T1000 (cell line): ENCODE measurements at places on chromosomes 6 and 20.

GRCh38 chr6:107237992-107238660 is 122.8 kb upstream of the BEND3 start:
- no peak for DNase-seq

- DNase-seq = no peak
Observed at GRCh38 chr6:155867682-155868081, 412.0 kb upstream of the NOX3 start.

GRCh38 chr6:150058231-150058792 is 10.6 kb downstream of the ULBP3 start:
- DNase-seq = no peak

GRCh38 chr6:130947464-130947863 is 115.6 kb downstream of the EPB41L2 start:
- no peak for DNase-seq

GRCh38 chr20:11195899-11196558 is 522.2 kb upstream of the JAG1 start:
- DNase-seq = peak; percentile 34

DNA sequence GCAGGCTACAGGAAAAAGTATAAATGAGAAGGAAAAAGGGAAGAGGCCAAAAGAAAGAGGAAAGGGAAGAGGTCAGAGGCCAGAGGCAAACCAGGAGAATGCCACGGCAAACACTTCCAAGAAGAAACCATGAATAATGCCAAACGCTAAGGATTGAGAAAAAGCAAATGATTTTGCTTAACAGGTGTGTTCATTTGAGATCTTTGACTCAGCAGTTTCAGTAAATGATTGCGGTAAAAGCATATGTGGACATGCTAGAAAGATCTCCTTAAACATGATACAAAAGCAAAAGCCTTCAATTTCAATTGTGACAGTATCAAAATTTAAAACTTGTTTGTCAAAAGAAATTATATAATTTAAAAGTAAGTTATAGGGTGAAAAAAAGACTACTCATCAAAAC is 70.6 kb downstream of the UBE3D start:
- no peak for DNase-seq

DNA sequence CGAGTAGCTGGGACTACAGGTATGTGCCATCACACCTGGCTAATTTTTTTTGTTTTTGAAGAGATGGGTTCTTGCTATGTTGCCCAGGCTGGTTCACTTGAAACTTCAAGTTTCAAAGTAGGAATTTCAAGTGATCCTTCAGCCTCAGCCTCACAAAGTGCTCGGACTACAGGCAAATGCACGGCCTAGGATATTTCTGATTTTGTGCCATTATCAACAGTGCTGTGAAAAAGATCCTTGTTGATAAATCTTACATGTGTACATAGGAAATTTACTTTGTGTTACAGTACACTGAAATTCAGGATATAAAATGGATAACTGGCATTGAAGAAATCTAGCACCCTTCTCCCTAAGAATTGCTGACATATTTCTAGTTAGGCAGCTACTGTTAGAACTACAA is 184.6 kb upstream of the PRDM1 start:
- DNase-seq = no peak

DNA sequence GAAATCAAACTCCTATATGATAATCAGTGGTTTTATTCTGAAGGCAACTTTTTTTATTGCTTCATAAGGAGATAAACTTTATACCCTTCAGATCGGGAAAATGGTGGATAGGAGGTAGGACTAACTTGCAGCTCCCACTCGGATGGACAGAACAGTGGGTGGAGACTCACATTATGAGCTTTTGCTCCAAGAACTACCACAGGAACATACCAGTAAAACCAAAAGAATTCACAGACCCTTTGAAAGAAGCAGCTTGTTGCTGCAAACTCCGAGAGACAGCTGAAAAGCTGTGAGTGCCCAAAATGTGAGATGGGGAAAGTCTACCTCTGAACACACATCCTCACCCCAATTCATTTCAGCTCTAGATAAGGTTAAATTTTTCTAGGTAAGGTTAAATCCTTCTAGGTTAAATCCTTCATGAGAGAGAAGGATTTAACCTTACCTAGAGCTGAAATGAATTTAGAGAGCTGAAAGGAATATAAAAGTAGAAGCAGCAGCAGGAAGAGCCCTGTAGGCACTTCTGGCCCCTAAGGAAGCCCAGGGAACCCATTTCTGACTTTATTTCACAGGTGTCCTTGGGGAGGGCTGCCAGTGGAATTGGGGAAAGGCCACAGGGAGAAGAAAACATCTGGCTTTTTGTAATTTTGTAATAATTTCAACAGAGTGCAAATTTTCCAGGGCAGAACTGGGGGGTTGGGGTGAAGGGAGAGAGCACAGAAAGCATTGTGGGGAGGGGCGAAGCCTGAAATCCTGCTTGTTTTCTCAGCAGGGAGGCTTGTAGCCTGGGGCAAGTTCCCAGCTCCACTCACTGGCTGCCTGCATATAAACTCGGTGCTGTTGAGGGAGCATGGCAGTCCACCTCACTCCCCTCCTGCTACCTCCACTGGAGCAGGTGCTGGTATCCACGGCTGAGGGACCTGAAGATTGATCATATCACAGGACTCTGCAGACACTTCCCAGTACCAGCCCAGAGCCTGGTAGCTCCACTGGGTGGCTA is 65.9 kb upstream of the HCRTR2 start:
- DNase-seq = no peak

DNA sequence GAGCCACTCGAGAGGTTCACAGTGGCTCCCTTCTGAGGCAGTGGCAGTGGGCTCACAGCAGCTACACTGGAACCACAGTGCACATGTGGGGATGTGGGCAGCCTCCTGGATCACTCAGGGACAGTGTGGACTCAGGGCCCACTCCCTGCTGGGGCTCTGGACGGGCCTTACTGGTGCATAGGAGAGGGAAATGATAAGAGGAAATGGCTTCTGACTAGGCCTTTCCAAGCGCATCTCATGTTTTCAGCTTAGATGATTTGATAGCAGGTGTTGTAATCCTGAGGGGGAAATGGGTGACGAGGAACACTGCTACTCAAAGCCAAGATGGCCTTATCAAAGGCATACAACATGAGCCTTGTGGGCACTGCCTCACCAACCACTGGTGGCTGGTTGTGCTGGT is 44.0 kb downstream of the PANK2 start:
- no peak for DNase-seq

DNA sequence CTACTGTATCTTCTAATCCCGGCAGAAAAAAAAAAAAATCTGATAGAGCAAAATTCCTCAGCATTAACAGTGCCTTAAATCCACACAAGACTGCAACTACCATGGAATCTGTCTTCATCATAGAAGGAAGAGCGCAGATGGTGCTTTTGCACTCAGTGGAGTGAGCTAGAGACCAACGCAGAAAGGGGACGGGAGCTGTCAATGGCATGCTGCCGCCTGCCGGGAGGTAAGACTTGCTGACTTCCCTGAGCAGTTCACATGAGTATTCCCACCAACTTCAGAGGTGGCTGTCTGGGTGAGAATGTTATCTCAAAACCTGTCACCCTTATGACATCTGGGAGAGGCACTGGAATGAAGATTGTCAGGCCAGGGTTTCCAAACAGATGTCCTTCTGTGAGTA is 35.6 kb downstream of the DZANK1 start:
- no peak for DNase-seq

- DNase-seq = no peak
Observed at GRCh38 chr6:147933224-147933623, 409.4 kb upstream of the SASH1 start.

DNA sequence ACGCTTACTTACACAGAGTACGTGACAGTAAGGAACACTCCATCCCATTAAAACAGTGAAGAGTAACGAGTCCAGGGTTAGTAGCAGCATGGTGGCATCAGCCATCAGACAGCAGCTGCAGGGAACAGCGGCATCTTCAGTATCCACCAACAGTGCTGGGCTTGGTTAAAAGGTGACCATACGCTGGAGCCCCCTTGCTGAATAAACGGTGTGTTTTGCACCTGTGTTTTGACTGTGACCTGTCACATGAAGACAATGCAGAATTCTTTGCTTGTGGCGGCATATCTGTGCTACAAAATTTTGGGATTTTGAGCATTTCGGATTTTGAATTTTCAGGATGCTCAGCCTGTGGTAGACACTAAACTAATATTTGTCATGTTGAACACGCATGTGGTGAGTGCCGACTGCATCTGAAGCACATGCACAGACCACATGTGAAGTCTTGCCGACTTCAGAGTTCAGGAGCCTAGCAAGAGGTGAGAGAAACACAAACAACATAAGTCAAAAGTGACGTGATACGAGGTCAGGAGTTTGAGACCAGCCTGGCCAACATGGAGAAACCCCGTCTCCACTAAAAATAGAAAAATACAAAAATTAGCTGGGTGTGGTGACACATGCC is 69.3 kb upstream of the FRMD1 start:
- DNase-seq = no peak

DNA sequence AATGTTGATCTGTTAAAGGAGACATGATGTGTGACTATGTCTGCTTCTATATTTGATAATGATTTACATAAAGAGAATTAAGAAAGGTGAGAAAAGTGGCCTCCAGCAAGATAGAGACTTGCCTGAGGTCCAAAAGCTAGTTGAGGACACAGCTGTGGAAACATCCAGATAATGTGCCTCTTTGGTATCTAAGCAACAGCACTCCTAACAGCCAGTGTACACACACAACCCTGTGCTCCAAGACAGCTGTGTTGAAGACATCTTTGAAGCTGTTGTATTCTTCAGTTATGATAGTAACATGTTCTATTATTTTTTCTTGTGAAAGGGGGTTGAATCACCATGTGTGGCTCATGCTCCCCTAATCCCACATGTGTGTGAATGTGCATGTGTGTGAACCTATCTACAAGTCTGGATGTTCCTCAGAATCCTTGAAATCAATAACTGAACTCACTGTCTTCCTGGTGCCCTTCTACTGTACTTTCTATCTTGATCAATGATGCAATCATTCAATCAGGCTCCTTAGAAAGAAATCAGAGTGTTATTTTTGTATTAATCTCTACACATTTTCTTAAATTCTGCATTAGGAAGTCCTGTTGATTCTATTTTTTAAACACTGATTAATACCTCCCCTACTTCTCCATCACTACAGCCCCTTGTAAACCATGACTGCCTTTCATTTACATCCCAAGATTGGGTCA is 116.7 kb upstream of the SSTR4 start:
- no peak for DNase-seq

- no peak for DNase-seq
Observed at GRCh38 chr6:121971931-121972335, 427.5 kb upstream of the HSF2 start.

DNA sequence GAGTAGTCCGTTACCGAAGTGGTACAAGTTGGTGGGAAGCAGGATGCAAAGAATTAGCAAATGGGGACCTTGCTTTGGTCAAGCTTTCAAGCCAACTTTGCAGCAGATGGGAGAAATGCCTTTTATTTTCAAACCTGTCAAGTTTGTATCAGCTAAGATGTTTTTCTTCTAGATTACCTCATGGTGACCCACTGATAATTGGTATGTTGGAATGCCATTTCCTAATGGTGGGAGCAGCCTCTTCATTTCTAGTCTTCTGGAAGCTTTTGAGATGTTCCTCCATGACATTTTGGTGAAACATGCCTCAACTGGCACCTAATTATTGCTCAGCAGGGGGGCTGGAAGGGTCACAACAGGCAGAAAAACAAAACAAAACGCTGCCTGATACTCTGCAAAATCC is 43.7 kb downstream of the ADNP start:
- DNase-seq = no peak

DNA sequence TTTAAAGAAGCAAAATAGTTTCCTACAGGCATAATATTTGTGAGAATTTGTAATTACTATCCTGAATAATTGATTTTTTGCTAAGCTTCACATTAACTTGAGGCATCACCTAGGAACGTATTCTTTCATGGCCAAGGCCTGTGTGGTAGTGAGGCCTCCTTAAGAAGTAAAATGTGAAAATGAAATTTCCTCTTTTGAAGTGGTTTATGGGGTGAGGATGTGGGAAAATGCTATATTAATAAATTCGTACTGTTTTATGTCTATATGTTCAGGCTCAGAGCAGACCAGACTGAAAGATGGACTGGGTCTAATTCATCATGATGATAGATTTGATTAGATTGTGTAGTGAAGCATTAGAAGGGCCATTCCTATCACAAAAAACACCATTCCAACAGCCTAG is 33.1 kb downstream of the MYLIP start:
- DNase-seq = no peak

DNA sequence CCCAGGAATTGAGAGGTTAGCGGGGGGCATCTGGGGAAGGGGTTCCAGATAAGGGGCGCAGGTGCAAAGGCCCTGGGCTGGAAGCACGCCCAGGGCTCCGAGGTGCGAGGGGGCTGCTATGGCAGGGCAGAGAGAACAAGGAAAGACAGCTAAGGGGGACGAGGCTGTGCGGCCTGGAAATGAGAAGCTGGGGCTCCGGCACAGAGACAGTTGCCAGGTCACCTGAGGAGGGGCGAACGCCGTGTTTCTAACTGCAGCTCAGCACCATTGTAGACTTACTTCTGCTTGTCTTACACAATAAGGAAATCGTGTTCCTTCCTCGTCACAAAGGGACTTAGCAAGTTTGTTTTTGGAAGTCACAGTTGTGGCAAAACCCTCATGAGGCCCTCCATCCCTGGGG is 68.9 kb upstream of the TBXT start:
- DNase-seq = no peak

DNA sequence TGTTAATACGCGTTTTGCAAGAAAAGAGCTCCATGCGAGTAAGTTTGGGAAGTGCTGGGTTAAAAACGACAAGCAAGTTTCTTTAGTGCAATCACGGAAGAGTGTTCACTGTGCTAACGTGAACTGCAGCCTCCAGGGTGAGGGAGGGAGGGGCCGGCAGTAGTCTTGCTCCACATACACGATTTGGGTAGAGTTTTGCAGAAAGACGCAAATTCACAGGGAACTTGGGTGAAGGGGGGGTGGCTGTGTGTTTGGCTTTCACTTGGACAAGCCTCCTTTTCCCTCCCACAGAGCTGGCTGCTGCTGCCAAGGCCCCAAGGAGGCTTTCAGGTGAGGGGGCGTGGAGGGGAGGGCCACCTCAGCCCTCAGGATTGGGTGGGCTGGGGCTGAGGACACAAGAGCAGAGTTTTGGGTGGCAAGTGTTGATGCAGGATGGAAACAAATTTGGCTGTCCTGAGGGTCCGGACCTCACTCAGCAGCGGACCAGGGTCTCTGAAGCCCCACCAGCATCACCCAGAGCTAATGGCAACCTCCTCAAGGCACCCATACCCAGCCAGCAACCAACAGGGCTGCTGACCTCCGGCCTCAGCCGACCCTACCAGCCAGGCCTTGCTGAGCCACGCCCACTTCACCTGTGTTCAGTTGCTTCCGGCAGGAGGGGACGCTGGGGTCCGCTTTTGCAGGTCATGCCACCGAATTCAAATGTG is 204.5 kb downstream of the ERMARD start:
- DNase-seq = no peak
